ENCODE measurements at places on chromosomes 3 and 15.

- DNase-seq, result no peak
Measured at GRCh38 chr3:155853214-155854140, 750 bp downstream of the SLC33A1 start.

DNA sequence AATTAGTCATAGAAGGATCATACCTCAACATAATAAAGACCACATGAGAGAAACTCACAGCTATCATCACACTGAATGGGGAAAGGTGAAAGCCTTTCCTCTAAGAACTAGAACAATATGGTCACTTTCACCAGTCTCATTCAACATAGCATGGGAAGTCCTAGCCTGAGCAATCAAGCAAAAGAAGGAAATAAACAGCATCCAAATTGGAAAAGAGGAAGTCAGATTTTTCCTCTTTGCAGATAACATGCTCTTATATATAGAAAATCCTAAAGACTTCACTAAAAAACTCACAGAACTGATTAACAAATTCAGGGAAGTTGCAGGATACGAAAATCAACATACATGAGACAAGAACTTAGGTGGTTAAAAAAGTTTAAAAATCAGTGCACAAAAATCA lies 24.7 kb downstream of the MAP3K13 start:
- no peak for DNase-seq

DNA sequence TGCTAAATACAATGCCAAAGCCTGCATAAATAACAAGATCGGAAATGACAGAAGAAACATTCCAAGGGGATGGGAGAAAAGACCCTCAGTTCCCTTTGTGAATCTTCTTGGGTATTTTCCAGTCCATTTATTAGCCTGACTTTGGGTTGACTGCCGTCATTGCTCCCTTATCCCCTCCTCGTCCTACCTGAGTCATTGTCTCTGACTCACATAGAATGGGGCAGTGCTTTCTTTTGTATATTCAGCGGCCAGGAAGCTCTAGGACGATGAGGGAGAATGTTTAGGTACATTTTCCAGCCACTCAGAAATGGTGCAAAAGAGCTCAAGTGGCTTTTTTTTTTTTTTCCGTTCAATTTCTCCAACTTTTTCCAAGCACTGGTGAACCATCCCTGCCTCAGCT lies 71.6 kb downstream of the KAT2B start:
- DNase-seq, result no peak

DNA sequence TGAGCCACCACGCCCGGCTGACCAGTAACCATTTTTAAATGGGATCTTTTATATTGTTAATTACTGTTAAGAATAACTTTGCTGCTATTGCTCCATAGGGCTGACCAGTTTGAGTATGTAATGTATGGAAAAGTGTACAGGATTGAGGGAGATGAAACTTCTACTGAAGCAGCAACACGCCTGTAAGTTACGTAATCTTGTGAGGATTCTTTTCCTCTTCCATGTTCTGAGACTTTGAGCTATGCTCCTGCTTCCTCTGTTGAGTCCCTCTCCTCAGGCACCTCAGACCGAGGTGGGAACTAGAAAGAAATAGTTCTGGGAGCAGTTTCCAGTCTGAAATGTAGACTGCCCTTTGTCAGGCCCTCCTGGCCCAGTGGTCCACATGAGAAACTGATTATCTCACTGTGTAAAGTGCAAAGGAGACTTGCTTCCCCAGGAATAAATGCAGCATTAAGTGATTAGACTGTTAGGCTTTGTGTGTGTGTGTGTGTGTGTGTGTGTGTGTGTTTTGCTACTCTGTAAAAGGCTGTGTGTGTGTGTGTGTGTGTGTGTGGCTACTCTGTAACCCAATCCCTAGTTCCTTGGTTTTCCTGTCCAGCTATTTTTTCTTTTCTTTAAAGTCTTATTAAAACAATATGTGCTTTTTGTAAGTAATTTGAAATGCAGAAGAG lies 5.2 kb downstream of the POLR2H start:
- DNase-seq, result no peak

DNA sequence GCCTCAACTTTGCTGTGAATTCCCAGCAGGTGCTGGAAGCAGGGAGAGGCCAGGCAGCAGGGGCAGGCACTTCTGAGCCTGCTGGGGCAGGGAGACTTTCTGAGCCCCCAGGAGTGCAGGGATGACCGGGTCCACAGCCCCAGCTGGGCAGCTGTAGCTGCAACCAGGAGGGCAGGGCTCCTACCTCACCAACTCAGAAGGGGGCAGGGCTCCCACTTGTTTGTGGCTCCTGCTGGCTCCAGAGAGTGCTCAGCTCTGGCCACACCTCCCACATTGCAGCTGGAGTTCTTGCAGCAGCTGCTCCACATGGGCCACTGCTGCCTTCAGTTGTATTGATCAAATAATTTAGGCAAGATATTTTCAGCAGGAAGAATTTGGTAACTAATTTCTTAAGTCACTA lies 812.3 kb downstream of the NSUN3 start:
- no peak for DNase-seq

DNA sequence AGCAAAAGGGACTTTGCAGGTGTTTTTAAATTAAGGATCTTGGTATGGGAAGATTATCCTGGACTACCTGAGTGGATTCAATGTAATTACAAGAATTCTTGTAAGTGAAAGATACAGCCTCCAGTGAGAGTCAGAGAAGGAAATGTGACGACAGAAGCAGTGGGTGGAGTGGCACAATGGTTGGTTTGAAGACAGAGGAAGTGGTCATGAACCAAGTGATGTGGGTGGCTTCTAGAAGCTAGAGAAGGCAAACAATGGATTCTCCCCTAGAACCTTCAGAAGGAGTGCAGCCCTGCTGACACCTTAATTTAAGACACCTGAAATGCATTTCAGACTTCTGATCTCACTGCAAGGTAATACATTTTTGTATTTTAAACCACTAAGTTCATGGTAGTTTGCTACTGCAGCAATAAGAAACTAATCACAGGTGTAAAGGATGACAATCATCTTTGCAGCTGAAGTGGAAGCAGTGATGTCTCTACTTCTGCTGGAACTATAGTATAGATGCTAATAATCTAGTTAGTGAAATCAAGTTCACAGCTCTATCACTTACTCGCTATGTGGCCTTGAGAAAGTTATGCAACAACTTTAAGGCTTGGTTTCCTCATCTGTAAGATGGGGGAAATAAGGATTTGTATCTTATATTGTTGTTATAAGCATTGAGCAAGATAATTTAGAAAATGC lies 403.4 kb upstream of the SUCLG2 start:
- DNase-seq, result peak; percentile 51

DNA sequence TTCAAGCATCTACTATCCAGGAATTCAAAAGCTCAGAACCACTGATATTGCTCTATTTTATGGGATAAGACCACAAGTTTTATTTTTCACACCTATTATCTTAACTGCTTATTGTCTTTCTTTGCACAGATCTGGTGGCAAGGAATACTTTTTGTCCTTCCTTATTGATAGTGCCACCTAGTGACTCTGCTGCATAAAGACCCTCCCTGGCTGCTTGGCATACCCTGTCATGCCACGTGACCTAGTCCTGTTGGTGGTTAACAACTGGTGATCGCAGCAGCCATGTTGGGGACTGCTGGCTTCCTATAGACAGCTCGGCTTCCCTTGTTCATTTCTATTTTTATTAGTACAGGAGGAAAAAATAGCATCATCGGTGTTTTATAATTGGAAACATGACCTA lies 236.3 kb downstream of the MEX3B start:
- no peak for DNase-seq
